ENCODE measurements at places on chromosomes 12 and 14. TPM values are rescaled to one million over a fixed set of nuclear protein-coding genes. Genes with fewer than 3 reads are reported as not detected.

- H3K36me3 ChIP-seq = no peaks in the 10 kb centered on the region
- no peaks in the 10 kb centered on the region for H3K4me1 ChIP-seq
- no peak overlapping the region for H3K27ac ChIP-seq
- no peaks in the 10 kb centered on the region for H3K27me3 ChIP-seq
Measured at GRCh38 chr14:66242001-66242400, 244.2 kb upstream of the CCDC196 start.

The SPTB gene
- 126 TPM for total RNA-seq

DNA sequence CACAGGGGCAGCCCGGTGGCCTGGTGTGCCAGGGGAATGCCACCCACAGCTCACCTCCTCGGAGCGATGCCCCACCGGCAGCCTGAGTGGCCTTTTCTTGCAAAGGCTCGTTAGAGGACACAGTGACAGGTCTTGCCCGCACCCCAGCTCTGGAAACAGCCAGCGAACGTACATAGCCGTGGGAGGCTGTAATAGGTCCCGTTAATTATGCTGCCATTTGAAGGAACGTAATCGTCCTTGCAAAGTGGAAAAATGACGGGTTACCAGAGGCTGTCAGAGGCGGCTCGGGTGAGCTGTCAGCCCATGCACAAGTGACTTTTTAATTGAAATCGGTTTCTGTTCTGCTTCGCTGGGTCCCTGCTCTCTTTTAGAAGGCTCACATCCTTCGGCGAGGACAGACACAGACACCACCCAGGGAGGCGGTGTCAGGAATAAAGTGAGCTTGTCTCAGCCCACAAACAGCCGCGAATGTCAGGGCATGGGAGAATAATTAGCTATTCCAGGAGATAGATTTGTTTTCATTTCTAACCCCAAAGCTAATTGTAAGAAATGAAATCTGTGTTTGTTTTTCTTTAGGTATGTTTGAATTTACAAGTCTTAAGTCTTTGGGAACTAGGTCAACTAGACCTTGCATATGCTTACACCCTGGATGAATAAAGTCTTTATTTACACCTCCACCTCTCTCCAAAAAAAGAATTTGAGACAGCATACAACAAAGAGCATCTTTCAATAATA lies 77.2 kb upstream of the RFLNA start:
- H3K4me3 ChIP-seq = no peak overlapping the region
- DNase-seq = peak; percentile 33
- H3K36me3 ChIP-seq = no peaks in the 10 kb centered on the region
- peaks cover 2% of the 10 kb centered on the region for H3K27me3 ChIP-seq
- H3K4me1 ChIP-seq = peaks cover 5% of the 10 kb centered on the region

DNA sequence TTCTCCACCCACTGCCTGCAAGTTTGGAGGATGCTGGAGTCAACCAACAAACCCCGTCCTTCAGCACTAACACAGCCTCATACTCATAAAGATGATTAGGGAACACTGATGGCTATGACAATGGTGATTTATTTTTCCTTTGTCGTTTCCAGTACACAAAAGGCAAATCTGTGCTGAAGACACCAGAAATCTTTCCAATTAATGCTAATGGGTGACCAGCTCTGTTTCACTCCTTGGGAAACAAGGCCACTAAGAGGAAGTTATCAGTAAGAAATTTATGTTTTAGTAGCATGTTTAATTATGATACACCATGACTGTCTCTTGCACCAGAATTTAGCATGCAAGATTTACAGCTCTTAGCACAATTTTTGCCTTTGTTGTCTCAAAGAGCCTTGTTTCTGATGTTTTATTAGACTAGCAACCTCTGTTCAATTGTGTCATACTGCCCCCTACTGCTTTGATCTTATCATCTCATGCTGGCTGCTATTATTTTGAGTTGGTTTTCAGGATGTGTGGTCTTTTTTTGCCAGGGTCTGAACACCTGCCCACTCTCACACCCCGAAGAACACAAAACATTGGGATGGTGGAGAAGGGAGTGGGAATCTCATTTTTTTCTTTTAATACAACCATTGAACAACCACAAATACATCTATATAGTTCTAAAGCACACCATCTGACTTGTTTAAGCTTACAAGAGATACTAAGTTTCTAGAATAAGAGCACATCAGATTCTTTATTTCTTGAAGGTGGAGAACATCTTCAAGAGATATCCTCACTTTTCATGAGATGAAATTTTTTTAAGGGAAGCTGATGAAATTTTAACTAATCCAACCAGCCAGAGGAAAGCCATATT lies 160.9 kb downstream of the SPTSSA start:
- H3K4me3 ChIP-seq = no peak overlapping the region
- H3K4me1 ChIP-seq = peaks cover 15% of the 10 kb centered on the region
- no peaks in the 10 kb centered on the region for H3K36me3 ChIP-seq

DNA sequence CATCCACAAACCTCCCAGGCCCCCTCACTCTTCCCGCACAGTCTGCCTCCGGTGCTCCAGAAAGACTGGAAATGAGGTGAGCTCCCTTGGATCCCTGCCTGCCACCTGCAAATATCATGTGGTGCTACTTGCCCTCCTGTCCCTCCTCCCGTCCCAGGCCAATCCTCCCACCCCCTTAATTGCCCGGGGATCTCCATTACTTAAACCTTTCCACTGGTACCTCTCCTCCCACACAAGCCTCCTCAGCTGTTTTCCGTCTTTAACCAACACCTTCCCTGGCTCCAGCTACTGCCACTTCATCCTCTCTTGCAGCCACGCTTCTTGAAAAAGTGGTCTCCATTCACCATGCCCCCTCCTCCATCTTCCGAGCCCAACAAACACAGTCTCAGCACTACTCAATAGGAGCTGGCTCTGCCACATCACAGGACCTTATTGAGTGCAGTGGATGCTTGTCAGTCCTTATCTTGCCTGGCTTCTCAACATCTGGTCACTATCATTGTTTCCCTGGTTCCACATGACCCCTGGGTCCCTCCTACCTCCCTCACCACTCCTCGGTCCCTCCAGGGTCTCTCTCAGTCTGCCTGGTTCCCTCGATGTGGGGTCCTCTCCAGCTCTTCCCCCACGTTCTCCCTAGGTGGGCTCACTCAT lies 11.5 kb downstream of the FAIM2 start:
- peaks cover 13% of the 10 kb centered on the region for H3K4me1 ChIP-seq
- H3K36me3 ChIP-seq = peaks cover 4% of the 10 kb centered on the region
- H3K27me3 ChIP-seq = peaks cover 10% of the 10 kb centered on the region
- H3K4me3 ChIP-seq = no peak overlapping the region
- no peak overlapping the region for H3K27ac ChIP-seq
- no peak for DNase-seq

GRCh38 chr12:51593021-51593420 lies 2.0 kb downstream of the SCN8A start:
- peaks cover 22% of the 10 kb centered on the region for H3K27me3 ChIP-seq
- DNase-seq = no peak
- H3K4me1 ChIP-seq = peaks cover 6% of the 10 kb centered on the region
- H3K27ac ChIP-seq = no peak overlapping the region
- no peaks in the 10 kb centered on the region for H3K36me3 ChIP-seq
- H3K4me3 ChIP-seq = no peak overlapping the region

DNA sequence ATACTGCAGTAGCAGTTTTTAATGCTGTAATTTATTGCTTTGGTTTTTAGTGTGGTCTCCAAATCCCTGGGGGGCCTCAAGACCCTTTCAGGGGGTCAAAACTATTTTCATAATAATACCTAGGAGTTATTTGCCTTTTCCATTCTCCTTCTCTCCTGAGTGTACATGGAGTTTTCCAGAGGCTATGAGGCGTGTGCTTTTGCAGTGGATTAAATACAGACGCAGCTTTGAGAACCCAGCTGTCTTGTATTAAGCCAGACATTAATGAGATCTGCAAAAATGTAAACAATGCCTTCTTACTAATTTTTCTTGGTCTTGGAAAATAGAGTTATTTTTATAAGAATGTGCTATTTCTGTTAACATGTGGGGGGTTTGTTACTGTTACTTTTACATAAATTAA lies 68.6 kb downstream of the SLC25A47 start:
- peaks cover 29% of the 10 kb centered on the region for H3K4me1 ChIP-seq
- H3K4me3 ChIP-seq = no peak overlapping the region
- DNase-seq = peak; percentile 63
- H3K27me3 ChIP-seq = no peaks in the 10 kb centered on the region
- no peaks in the 10 kb centered on the region for H3K36me3 ChIP-seq

- H3K27ac ChIP-seq = no peak overlapping the region
- DNase-seq = no peak
- no peaks in the 10 kb centered on the region for H3K36me3 ChIP-seq
- H3K27me3 ChIP-seq = no peaks in the 10 kb centered on the region
- no peak overlapping the region for H3K4me3 ChIP-seq
- peaks cover 11% of the 10 kb centered on the region for H3K4me1 ChIP-seq
Measured at GRCh38 chr12:9347328-9348127, 139.3 kb upstream of the PZP start.

DNA sequence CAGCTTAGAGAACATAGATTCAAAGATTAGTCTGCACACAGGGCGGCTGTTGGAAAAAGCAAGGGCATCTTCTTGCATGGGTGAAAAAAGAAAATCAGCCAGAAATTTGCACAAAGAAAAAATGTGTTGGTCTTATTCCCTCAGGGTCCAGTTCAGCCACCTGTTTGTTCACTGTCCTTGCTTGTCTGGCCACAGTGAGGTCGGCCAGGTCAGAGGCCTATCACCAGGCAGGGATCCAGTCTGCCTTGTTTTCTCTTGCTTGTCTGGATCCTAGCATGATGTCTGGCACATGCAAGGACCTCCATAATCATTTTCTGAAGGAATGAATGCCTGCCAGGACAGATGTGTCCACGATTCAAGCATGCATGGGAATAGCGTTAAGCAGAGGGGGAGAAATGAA lies 359.1 kb upstream of the TBX3 start:
- no peaks in the 10 kb centered on the region for H3K36me3 ChIP-seq
- peaks cover 2% of the 10 kb centered on the region for H3K4me1 ChIP-seq
- DNase-seq = peak; percentile 35

DNA sequence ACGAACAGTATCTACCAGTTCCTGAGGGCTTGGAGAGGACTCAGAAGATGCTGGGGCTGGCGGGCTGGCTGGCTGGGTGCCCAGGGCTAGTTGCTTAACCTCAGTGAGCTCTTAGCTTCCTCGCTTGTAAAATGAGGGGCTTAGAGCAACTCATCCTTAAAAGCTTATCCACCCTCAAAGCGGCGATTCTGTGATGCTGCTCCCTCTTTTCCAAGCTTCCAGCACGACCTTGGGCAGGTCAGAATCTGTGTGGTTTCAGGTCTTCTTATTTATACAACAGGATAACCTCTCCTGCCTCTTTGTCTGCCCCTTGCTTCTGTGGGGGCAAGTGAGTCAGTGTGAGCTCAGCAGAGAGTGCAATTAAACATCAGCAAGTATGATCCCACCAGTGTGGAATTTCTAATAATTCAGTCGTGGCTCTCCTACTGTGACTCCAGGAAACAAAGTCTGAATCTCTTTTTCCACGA lies 281.8 kb downstream of the KSR2 start:
- DNase-seq = peak; percentile 49
- no peak overlapping the region for H3K4me3 ChIP-seq
- peaks cover 3% of the 10 kb centered on the region for H3K27me3 ChIP-seq
- no peaks in the 10 kb centered on the region for H3K36me3 ChIP-seq
- no peak overlapping the region for H3K27ac ChIP-seq

DNA sequence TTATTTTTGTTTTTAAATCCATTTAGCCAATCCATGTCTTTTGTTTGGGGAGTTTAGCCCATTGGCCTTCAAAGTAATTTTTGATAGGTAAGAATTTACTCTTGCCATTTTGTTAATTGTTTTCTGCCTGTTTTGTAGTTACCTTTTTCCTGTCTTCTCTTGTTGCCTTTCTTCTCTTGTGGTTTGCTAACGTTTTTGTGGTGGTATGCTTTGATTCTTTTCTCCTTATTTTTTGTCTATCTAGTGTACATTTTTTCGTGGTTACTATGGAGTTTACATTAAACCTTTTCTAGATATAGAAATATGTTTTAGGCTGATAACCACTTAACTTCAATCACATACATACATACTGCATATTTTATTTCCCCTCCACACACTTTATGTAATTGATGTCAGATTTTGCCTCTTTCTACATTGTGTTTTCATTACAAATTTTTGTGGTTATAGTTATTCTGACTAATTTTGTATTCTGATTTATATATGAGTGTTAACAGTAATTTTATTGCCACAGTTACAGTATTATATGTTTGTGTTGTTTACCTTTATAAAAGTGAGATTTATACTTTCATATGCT lies 19.2 kb upstream of the PPP1R12A start:
- H3K36me3 ChIP-seq = no peaks in the 10 kb centered on the region
- DNase-seq = no peak
- H3K4me1 ChIP-seq = no peaks in the 10 kb centered on the region
- no peak overlapping the region for H3K4me3 ChIP-seq

DNA sequence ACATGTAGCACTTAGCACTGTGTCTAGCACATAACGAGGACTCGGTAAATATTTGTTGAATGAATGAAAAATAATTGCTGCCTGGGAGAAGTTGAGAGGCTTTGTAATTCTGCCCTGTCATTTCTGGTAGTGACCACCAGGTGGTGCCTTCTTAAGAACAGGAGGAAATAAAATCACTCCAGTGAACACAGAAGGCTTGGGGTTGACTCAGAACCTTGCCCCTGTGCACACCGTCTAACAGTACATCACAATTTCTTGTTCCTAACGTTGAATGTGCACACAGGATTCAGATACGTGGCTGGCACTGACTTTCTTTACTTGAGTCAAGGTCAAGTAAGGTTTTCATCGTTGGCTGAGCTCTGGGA lies 91.8 kb downstream of the RGS6 start:
- no peaks in the 10 kb centered on the region for H3K36me3 ChIP-seq
- H3K4me3 ChIP-seq = no peak overlapping the region
- no peaks in the 10 kb centered on the region for H3K27me3 ChIP-seq
- no peaks in the 10 kb centered on the region for H3K4me1 ChIP-seq

GRCh38 chr12:62658910-62659309 lies 192.3 kb downstream of the MON2 start:
- H3K27ac ChIP-seq = no peak overlapping the region
- no peaks in the 10 kb centered on the region for H3K36me3 ChIP-seq
- no peaks in the 10 kb centered on the region for H3K27me3 ChIP-seq
- no peak overlapping the region for H3K4me3 ChIP-seq

DNA sequence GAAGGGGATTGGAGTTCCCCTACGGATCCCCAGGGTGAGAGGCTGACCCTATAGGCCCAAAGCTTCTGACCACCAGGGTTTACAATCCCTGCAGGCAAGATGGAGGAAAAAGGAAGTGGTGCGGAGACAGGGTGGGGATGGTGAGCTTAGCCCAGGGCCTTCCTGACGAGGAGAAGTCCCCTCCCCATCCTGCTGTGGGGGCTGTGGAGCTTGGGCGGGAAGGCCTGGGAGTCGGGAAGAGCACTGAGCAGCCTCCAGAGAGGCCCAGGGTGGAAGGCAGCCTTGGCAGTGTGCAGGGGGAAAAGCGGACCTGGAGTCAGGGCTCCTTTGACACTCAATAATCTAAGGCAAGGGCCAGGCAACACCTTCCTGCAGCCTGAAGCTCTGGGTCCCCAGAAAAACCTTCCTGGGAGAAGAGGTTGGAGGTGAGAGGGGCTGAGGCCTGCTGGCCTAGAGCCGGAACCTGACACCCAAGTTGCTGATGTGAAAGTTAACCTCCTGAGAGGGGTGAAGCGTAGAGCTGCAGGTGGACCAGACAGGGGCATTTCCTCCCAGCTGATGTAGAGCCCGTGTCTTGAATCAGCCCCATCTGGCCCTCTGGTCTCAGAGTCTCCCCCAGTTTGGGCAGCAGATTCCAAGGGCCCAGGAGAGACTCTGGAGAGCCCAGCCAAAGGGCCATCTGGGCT lies 6.0 kb downstream of the HDAC7 start:
- peaks cover 22% of the 10 kb centered on the region for H3K36me3 ChIP-seq
- peak; percentile 64 for DNase-seq
- H3K27ac ChIP-seq = peak overlapping the region; percentile 96
- peaks cover 79% of the 10 kb centered on the region for H3K4me1 ChIP-seq
- peak overlapping the region; percentile 38 for H3K4me3 ChIP-seq

The INHBC gene
- not detected for total RNA-seq

The SELPLG gene
- 2.8 TPM for total RNA-seq

GRCh38 chr14:91654836-91655235 lies 77.0 kb downstream of the CATSPERB start:
- H3K4me3 ChIP-seq = no peak overlapping the region
- no peak for DNase-seq
- no peaks in the 10 kb centered on the region for H3K4me1 ChIP-seq
- H3K27me3 ChIP-seq = no peaks in the 10 kb centered on the region
- H3K36me3 ChIP-seq = no peaks in the 10 kb centered on the region

The SOX5 gene
- 7.3 TPM for total RNA-seq
